CD4-positive, alpha-beta T cell (primary cell): ENCODE measurements at places on chromosomes 7 and 10. TPM values are rescaled to one million over a fixed set of nuclear protein-coding genes. Genes with fewer than 3 reads are reported as not detected.
A peak's percentile ranks its signal among the peaks of the same experiment; 100 is the strongest.

GRCh38 chr10:55158633-55159032 is 357.6 kb upstream of the PCDH15 start:
- no peak for DNase-seq

GRCh38 chr7:41881331-41882130 is 178.6 kb upstream of the INHBA start:
- DNase-seq: peak; percentile 21

DNA sequence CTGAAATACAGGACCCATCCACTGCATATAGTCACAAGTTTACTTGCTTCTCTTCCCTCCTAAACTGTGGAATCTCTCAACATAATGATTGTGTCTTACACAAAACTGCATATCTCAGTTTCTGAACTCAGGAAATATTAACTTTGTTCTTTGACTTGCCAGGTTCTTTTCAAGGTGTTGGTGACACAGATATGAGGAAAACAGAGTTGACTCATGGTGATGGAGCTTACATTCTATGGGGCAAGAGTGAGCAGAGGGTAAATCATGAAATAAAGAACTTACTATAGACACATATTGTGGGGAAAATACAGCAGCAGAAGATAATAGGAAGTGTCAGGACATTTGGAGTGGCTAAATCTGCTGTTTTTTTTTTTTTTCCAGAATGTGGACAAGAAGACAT is 72.5 kb upstream of the IGFBP3 start:
- no peak for DNase-seq

The DMBT1 gene
- not detected for total RNA-seq

The TRIM50 gene
- not detected for total RNA-seq

The ASB10 gene
- total RNA-seq: not detected

The GRM3 gene
- total RNA-seq: not detected

The ZNF862 gene
- total RNA-seq: 25.6 TPM
